ENCODE measurements at places on chromosomes 5 and 9.

GRCh38 chr9:82805027-82805426 lies 257.9 kb downstream of the RASEF start:
- DNase-seq: no peak

- no peak for DNase-seq
These were observed 8.3 kb upstream of the RETREG1 start for GRCh38 chr5:16625096-16625495.

DNA sequence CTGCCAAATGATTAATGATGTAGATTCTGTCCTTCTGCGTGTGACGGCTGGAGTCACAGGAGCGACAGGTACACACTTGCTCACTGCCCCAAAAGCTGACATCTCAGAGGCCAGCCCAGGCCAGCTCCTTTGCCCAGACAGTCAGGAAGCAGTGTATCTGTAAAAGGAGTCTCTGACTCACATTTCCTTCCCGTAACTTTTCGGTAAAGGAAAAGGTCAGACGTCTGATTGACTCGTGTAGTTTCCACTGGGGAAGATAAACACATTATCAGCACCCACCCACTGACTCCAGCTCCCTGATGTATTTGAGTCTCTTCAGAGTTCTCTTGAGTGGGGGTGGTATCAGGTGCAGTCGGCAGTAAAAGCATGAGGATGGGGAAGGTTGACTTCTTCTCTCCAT lies 64.4 kb upstream of the WWC1 start:
- peak; percentile 61 for DNase-seq

DNA sequence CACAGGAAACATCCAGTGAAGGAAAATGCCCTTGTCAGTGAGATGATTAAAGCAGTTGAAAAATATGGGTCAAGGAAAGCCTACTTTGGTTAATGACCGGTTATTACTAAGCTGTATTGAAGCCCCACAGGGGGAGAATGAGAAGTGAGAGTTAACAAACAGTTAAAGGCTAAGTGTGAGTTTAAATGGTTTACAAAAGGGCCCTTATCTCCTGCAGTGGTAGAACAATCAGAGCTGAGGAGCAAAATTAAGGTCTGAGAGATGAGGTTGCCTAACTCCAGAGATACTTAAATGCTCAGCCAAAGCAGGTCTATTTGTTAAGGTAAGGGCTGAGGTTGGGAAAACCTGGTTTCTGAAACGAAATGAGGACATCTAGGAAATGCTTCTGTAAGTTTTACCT lies 75.1 kb upstream of the FER start:
- no peak for DNase-seq

DNA sequence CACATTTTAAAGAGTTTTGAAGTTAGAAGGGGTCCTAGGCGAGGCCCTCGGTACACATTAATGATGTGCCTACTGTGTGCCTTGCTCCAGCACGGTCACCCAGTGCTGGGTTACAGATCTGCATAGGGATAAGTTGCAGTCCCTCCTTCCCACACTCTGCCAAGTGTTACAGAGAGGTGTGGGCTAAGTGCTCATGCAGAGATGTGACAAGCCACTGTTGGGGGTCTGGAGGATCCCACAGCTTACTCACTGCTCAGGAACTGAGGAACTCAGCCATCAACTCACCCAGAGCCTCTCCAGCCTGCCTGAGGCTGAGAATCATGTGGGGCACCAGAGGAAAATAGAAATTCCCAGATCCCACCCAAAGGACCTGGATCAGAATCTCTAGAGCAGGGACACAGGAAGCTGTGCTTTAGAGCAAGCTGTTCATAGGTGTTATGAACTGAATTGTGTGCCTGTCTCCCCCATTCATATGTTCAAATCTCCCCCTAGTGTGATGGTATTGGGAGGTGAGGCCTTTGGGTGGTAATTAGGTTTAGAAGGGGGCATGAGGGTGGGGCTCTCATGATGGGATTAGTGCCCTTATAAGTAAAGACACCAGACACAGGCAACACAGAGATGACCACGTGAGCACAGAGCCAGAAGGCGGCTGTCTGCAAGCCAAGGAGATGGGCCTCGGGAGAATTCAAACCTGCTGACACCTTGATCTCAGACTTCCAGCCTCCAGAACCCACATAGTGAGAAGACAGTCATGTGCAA lies 164.1 kb downstream of the HSD17B3 start:
- no peak for DNase-seq

- DNase-seq: peak; percentile 65
These were observed 2.5 kb upstream of the SPRY4 start for GRCh38 chr5:142327111-142327842.

DNA sequence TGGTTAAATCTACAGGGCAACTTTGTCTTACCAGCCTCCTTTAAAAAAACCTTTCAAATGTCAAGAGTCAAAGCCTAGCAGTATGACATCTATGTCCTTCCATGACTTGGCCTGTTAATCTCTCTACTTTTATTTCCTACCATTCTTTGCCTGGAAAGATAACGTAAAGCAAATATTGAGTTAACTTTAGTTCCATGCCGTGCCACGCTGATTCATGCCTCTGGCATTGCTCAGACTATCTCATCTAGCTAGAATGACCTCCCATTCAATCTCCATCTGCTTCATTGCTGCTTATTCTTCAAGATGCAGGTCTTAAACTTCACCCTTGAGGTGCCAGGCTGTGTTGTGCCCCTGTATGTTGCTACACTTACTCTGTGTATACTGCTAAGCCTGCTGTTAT lies 729.8 kb downstream of the EFNA5 start:
- no peak for DNase-seq

- DNase-seq: no peak
These were observed 1.7 kb downstream of the MBLAC2 start for GRCh38 chr5:90472783-90473395.

- peak; percentile 79 for DNase-seq
These were observed 59.3 kb downstream of the FSTL4 start for GRCh38 chr5:133552925-133553525.

GRCh38 chr5:108531367-108532128 lies 149.7 kb upstream of the FBXL17 start:
- DNase-seq: no peak

- DNase-seq: peak; percentile 65
These were observed 22.5 kb upstream of the POMT1 start for GRCh38 chr9:131480258-131480657.

- no peak for DNase-seq
These were observed 85.4 kb downstream of the SEMA4D start for GRCh38 chr9:89412541-89412940.

DNA sequence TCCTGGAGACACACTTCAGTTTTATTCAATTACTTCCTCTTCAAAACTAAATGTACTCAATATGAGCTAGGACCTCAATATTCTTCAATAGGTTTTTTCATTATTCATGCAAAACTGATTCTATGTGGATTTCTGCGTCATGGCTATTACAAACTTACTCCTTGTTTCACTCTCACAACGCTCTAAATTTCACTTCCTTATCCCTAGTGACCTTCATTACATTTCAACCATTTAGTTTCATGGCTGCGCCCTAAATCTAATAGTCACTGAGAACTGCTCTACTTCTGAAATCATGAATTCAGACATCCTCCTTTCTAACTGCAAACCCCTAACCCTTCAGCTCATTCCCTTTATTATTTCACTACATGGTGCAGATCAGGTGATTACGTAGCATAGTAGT lies 93.9 kb downstream of the SLC25A46 start:
- no peak for DNase-seq
